Fibroblast of skin of right biceps (primary cell): ENCODE measurements at places on chromosomes 7 and 10.

GRCh38 chr7:96198047-96198636 is 123.8 kb downstream of the SLC25A13 start:
- DNase-seq = no peak

DNA sequence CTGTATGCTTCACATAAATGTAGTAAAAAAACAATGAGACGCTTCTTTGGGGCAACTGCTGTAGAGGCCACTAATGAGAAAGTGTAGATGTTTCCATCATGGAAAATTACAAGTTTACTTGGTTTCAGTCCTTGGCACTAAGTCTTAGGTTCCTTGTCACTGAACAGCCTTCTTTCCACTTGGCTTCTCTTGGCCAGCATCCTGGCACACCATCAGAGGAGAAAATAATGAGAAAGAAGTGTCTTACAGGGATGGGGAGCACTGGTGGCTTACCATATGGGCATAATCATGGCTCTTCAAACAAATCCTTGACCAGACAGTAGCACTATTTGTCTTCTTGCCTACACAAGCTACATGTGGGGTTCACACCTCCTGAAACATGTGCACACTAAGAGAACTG is 22.5 kb upstream of the SH3PXD2A start:
- DNase-seq = no peak

- no peak for DNase-seq
Observed at GRCh38 chr7:108254259-108254658, 124.1 kb upstream of the LAMB4 start.

DNA sequence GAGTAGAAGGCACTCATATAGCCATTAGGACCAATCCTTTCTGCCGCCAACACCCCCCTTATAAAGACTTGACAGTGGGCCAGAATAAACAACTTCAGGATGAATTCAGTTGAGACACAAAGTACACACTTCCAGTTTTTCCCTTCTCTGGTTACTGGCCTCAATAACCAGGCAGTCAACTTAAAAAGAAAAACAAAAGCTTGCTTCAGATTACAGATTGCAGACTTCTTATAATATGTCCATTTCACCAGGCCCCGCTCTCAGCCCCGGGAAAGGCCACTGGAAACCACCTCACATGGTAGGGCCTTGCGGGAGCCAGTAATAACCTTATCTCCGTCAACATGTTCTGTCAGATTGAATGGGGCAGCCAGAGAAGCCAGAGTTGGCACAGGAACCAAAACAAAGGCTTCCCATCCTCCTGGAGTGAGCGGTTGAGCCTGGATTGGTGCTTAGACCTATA is 108.8 kb downstream of the EGFR start:
- DNase-seq = peak; percentile 89

DNA sequence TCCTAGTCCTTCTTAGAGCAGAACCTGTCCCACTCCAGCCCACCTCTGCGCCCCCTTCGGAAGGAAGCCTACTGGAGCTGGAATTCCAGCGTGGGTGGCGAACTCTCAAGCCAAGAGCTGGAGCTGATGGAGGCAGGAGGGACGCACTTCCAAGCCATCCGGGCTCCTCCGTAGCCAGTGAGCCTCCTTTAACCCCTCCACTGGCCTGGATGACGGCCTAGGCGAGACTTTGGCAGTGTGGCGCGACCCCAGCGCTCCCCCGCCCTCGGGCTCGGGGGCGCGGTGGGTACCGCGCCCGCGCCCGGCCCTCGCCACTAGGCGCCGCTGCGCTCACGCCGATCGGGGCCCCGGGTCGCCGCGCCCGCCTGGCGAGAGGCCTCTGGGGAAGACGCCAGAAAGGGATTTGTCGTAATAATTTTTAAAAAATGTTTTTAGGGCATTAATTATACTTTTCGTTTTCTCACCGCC is 5.1 kb upstream of the EMX2 start:
- DNase-seq = peak; percentile 68

DNA sequence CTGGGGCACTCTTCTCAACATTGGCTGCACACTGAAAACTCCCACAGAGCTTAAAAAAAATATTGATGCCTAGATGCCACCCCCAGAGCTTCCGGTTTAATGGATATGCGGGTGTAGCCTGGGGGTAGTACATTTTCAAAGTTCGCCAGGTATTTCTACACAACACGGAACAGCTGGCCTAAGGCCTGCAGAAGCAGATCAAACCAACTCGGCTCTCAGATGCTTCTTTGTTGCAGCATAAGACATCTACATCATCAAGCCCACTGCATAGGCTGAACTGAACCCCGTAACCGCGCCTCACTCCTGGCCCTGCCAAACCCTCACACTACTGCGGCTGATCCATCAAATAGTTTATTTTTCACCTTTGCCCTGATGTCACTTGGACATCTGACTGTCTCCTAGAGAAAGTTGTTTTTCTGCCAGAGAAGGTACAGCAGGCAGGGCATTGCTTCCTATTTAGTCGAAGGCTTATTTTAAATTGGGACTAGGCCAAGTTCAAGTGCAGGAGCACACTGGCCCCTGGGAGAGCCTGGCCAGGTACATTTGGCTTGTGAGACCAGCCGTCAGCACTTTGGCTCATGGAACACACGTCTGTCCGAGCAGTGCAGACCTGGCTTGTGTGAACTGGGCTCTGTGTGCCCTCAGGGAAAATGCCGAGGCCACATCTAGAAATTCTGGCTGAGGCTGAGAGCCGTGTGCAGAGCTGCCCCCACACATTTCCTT is 113.3 kb downstream of the TACC2 start:
- no peak for DNase-seq

- no peak for DNase-seq
Observed at GRCh38 chr10:44968091-44968490, 8.5 kb downstream of the RASSF4 start.

DNA sequence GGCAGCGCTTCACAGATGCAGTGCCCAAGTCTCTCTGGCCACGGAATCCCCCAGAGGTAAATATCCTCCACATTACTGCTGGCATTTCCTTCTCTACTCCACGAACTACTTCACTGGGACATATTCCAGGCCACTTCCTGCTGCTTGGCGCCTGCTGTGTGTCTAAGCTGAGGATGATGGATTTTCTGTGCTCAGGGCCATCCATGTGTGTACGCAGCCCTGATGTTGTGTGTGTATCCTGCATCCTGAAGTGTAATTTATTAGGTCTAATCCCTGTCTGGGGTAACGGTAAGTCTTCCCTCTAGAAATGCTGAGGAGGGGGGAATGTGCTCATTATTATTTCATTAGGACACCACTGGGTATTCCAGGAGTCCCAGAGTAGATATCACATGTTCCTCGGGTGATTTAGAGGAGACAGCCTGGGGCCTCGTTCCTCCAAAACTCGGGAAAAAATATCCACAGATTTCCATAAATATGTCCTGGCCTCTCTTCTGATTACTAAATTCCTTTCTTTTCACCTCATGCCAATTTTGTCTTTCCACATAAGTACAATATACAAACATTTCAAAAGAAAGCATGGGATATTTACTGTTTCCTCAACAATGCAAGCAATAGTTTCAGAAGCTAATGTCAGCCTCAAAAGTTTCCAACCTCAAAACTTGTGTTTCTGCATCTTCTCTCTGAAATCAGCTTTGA is 25.5 kb upstream of the HABP2 start:
- DNase-seq = peak; percentile 82

DNA sequence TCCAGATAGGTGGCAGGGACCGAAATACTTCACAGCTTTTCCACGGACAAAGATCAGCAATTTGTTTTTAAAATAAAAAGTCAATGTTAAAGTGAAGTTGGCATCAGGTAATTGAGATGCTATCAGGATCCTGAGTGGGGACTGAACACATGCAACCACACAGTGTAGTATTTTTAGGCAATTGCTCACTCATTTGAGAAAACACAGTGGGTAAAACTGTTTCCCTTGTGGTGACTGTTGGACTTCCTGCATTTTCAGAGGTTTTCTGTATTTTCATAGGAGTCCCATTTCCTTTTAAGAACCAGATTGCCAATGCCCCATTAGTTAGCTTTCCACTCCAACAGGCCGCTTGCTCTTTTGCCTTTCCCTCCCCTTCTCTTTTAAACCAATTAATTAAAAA is 159.5 kb upstream of the ZNF32 start:
- peak; percentile 38 for DNase-seq

DNA sequence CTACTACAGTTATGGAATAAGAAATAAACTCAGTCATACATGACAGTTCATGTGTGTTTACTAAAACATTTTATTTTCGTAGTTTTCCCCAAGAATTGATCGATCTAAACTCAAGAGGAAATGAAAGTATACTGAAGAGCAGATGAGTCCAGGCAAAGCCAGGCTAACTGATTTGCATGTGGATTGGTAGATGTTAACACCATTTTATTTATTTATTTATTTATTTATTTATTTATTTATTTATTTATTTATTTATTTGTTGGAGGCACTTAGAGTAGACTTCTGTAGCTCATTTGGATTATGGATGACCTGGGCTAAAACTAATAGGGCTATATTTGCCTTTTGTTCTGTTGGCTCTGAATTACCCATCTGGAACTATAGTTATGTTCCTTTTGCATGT is 68.5 kb upstream of the DKK1 start:
- no peak for DNase-seq

DNA sequence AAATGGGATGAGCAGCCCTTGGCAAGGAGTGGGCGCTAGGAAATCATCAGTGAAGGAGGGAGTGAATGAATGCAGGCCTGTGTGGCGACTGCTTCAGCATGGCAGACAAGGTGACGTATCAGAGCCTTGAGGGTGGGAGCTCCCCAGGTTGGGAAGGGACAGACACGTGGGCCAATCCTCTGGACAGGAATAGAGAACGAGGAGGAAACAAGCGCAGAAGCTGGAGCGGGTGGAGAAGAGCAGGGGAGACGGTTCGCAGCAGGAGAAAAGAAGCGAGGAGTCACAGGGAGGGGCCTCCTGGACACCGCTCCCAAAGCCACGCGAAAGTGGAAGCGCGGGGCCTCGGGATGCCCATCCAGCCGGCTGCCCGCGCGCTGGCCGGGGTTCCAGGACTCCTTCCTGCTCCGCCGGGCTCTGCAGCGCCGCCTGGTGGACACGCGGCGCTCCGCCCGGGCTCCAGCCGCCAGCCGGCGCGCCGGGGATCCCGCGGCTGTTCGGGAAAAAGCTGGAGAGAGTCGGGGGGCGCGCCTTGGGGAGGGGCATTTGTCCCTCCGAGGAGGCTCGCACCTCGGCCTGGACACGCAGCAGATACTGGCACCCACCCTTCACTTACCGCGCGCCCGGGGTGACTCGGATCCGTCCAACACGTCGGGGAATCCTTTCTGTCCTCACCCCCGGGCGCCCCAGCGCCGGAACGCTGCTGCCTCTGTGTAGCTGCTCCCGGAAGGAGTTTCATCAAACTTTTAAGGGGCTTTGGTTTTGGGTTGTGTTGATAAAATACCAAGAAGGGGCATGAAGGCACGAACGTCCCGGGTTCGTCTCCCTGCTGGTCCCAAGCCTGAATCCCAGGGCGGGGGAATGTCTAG is 6.3 kb downstream of the ZNF503 start:
- peak; percentile 65 for DNase-seq

DNA sequence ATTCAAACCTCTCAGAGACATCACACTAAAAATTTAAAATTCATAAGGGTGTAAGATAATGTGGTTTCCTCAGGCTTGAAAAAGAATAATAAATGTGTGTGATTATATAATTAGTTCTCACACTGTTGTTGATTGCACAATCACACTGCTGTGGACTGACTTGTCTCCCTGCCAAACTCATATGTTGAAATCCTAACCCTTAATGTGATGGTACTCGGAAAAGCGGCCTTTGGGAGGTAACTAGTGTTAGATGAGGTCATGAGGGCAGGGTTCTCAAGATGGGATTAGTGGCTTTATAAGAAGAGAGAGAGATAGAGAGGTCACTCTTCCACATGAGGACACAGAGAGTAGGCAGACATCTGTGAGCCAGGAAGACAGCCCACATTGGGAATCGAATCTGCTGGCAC is 128.5 kb upstream of the COL1A2 start:
- DNase-seq = peak; percentile 56

GRCh38 chr10:106436123-106436715 is 728.3 kb downstream of the SORCS1 start:
- peak; percentile 67 for DNase-seq

DNA sequence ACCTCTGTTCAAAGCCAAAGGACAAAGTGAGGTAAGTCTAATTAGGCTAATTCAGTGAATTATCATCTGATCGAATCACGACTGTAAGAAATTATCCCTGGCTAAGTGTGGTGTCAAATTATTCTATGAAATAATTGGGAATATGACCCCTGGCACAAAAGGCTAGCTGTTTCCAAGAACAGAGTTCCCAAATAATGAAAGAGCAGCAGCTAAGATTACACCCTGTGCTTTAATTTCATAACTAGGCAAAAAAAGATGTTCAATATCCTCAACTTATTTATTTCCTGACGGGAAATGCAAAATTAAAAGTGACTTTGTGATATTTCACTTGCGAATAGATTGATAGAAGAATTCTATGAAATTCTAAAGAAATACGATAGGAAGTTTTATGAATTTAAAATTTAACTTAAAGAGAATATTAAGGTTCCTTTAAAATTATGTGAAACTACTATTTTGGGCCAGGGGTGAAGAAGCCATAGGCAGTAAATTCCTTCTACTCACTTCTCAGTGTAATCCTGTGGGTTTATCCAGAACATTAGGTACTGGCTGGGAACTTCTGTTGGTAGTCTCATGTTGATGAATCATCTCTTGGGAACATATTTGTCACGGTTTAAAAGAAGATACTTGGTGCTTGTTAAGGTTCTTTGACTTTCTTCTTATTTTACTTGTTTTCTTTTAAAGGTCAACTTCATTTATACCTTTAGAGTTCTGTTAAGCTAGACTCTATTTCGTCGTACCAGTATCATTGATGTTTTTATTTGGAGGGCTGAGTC is 148.5 kb downstream of the POLR1F start:
- DNase-seq = peak; percentile 77

DNA sequence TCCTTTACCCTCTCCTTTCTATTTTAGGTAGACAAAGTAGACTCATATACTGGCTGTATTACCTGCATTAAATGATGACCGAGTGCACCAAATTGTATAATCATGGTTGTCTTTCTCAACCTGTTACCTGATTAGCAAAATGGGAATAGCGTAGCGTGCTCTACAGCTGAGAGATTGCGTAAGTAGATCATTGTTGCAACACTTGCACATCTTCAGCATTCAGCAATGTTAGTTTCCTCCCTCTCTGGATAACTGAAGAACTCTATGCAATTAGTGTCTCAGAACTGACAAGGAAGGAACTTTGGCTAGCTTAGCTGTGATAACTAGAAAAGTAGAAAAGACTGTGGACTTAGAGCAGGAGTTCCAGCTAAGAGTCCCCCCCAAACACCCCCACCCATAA is 787.4 kb downstream of the PHTF2 start:
- no peak for DNase-seq
